ENCODE measurements at places on chromosomes 1 and 21.

DNA sequence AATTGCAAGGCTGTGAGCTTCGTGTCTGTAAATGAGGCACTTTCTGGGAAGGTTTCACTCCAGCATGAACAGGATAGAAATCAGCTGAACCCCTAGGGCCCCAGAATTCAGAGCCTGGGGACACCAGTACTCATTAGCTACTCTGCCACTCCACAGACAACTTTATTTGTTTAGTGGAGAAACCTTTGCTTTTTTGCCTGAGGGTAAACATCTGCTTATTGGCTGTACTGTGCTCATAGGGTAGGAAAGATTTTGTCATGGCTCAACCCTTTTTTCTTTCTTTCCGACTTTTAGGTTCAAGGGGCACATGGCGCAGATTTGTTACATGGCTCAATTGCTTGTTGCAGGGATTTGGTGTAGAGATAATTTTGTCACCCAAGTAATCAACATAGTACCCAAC is 138.4 kb upstream of the BACE2 start:
- DNase-seq = no peak

- DNase-seq = peak; percentile 23
Observed at GRCh38 chr1:201346337-201346939, 31.0 kb downstream of the TNNT2 start.

DNA sequence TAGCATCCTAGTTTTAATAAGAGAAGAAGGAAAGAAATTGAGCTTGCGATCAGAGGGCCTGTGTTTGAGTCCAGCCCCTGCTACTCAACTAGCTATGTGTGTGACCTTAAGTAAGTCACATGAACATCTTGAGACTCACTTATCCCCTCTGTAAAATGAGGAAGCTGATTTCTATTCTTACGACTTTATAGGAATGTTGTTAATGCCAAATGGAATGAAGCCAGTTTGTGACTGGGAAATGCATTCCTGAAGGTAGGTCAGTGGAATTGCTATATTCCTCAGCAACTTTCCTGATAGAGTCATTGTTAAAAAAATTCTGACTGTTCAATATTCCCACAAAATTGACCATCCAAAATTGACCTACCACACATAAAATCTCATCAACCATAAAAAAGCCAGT is 14.9 kb downstream of the FASLG start:
- DNase-seq = no peak

GRCh38 chr1:94980582-94981574 is 54.0 kb upstream of the CNN3 start:
- no peak for DNase-seq

DNA sequence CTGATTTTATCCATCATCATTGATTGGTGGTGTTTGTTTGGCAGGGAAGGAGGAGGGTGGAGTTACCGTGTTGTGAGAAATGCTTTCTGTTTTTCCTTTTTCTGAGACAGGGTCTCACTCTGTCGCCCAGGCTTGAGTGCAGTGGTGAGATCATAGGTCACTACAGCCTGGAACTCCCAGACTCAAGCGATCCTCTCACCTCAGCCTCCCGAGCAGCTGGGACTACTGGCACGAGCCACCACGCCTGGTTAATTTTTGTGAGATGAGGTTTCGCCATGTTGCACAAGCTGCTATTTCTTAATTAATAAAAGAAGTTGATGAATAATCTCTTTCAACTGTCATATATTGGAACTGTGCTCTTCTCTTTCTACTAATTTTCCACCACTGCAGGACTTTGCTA is 44.3 kb downstream of the HUNK start:
- no peak for DNase-seq

DNA sequence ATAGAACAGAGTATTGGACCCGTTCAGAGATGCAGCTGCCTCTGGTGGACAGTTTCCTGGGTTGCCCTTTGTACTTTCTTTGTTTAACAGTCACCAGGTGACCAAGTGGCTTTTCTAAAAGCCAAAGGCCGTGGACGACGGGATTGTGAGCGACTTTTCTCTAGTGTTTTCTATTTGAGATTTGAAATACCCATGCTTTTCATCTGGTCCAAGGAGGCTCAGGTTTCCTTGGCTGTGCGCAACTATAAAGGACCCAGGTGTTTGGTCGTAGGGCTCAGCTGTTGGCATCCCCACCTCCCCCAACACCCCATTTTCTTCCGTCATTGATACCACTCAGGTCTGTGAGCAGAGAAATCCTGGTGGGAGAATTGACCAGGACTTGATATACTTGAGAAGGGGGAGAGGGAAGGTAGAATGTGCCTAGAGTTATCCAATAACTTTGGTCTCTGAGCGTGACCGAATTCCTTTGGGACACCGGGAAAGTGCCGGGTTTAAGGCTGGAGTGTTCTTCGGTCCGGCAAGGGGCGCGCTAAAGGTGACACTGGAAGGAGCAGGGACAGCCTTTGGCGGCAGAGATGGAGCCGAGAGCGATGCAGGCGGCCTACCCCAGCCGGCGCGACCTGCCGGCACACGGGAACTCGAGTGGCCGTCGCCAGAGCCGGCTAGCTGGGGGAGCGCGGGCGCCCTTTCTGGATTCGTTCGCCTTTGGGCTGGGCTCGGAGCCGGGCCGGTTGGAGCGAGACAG is 83.4 kb upstream of the BMP8A start:
- DNase-seq = no peak

GRCh38 chr1:232438476-232438875 is 191.5 kb downstream of the SIPA1L2 start:
- no peak for DNase-seq
